ENCODE measurements at places on chromosomes 2 and 18.

- no peak for DNase-seq
These were observed 17.7 kb downstream of the MBOAT2 start for GRCh38 chr2:8985561-8986326.

- DNase-seq: no peak
These were observed 137.6 kb downstream of the CERS6 start for GRCh38 chr2:168593713-168594112.

DNA sequence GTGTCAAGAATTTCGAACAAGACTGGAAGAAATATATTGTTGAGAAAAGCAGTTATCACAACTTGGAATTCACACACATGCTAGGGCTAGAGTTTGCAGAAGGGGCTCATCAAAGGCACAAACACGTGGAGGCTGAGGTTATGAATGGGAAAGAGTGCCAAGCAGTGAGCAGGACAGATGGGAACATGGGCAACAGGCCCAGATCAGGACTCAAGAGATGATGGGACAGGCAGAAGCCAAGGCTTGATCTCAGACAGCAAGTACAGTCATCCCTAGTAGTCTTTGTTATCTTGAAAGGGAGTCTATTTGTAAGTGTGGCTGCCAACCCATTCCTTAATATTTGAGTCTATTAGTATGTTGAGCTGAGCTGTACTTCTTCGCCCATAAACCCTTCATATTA lies 22.2 kb upstream of the EPC2 start:
- no peak for DNase-seq

- DNase-seq: no peak
These were observed 19.6 kb upstream of the KCNJ13 start for GRCh38 chr2:232795920-232796319.

DNA sequence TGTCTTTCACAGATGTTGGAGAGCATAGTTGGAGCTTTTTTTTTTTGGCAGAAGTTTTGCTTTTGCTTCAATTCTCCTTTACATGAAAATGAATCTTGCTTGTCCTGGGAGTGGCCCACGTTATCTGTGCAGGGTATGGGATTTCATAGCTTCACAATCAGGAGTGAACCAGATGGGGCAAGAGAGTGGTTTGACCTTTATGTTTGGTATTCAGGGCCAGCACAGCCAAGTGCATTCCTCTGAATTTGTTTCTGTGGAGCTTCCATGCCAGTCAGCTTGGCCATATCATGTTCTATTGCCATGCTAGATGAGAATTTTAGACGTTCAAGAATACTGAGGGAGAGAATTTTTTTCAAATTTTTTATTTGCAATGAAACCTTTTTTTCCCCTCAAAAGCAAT lies 116.6 kb downstream of the PRPF40A start:
- no peak for DNase-seq

GRCh38 chr18:59690996-59691395 lies 6.2 kb downstream of the CCBE1 start:
- DNase-seq: no peak

Data from stimulated activated CD8-positive, alpha-beta memory T cell treated with anti-CD3 and anti-CD28 coated beads, Interleukin-4, amount 100 ng/mL, for 48 hours (primary cell).